HT1080 (cell line): ENCODE measurements at places on chromosomes 4 and X.

GRCh38 chr4:136036744-136037143 is 1495.5 kb downstream of the PCDH18 start:
- DNase-seq: peak; percentile 76

- DNase-seq: no peak
Observed at GRCh38 chrX:109299091-109299490, 182.8 kb downstream of the GUCY2F start.

GRCh38 chr4:34718576-34719245 is 1525.6 kb downstream of the ARAP2 start:
- DNase-seq: no peak

GRCh38 chr4:132195176-132195575 is 953.9 kb upstream of the PCDH10 start:
- DNase-seq: no peak

DNA sequence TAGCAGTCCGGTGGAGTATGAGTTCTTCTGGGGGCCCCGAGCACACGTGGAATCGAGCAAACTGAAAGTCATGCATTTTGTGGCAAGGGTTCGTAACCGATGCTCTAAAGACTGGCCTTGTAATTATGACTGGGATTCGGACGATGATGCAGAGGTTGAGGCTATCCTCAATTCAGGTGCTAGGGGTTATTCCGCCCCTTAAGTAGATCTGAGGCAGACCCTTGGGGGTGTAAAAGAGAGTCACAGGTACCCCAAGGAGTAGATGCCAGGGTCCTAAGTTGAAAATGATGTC is 852 bp downstream of the MAGEH1 start:
- DNase-seq: no peak

DNA sequence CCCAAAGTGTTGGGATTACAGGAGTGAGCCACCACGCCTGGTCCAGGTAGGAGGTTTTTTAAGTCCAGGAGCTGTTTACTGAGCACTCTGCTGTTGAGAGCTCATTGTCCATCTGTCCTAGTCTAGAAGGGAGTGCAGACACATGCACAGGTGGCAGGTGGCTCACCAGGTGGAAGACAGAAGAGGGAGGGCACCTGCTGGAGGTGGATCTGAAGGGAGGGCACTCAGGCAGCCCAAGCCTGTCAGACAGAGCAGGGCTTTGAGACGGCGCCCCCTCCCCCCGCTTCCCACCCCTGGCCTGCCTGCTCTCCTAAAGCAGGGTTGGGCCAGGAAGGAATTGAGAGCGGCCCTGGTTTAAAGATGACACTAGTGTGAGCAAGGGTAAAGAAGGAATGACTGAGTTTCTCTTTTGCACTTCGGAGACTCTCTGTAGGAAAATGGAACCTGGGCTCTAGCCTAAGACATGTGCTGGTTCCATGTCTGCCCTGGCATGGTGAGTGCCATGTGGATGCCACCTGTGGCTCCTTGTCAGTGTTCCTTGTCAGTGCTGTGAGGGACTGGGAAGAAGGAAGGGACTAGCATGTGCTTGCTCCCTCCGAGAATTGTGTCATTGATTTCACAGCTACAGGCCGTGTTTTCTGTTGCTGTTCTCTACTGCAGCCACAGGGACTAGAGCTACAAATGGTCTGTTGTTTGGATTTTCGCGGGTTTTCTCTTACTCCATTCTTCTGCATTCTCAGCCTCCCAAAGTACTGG is 108.6 kb downstream of the TNIP2 start:
- no peak for DNase-seq
